CD4-positive, CD25-positive, alpha-beta regulatory T cell (primary cell): ENCODE measurements at places on chromosomes 1 and 21.

DNA sequence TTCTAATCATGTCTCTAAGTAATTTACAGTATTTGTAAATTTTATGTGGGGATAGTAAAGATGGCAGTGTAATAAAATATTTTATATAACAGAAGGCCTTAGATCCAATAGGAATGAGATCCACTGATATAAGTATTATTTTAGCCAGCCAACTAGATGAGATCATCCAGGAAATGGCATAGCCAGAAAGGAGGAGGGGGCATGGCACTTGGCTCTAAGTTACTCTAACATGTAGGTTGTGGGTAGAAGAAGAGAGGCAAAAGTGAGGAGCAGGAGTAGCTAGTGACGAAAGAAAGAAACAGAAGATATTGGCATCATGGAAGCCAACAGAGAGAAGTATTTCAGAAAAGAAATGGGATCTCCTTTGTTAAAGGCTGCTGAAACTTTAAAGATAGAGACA is 426.1 kb downstream of the PTPRC start:
- DNase-seq: no peak

DNA sequence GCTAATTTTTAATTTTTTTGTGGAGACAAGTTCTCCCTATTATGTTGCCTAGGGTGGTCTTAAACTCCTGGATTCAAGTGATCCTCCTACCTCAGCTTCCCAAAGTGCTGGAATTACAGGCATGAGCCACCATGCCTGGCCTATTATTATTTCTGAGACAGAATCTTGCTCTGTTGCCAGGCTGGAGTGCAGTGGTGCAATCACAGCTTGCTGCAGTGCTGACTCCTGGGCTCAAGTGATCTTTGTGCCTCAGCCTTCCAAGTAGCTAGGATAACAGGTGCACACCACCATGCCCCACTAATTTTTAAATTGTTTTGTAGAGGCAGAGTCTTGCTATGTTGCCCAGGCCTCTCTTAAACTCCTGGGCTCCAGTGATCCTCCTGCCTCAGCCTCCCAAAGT is 196.3 kb downstream of the CAMTA1 start:
- DNase-seq: no peak

GRCh38 chr21:30831194-30831765 is 1.7 kb upstream of the KRTAP7-1 start:
- DNase-seq: peak; percentile 53

DNA sequence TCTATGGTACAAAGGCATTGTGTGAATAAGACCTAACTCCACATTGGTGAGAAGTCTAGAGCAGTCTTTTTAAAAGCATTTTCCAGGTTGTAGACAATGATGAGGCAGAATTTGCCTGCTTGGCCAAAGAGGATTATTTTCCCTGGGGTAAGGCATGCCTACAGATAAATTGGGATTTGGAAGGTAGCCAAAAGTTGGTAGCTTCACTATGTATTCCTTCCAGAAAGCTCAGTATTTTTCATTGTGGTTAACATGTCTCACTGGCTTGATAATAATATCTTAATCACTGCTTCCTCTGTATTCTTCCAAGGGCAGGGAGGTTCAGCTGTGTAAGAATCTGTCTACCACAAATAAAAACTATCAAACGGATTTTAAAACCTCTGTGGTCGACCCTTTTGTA is 590.8 kb upstream of the PRMT6 start:
- DNase-seq: no peak

DNA sequence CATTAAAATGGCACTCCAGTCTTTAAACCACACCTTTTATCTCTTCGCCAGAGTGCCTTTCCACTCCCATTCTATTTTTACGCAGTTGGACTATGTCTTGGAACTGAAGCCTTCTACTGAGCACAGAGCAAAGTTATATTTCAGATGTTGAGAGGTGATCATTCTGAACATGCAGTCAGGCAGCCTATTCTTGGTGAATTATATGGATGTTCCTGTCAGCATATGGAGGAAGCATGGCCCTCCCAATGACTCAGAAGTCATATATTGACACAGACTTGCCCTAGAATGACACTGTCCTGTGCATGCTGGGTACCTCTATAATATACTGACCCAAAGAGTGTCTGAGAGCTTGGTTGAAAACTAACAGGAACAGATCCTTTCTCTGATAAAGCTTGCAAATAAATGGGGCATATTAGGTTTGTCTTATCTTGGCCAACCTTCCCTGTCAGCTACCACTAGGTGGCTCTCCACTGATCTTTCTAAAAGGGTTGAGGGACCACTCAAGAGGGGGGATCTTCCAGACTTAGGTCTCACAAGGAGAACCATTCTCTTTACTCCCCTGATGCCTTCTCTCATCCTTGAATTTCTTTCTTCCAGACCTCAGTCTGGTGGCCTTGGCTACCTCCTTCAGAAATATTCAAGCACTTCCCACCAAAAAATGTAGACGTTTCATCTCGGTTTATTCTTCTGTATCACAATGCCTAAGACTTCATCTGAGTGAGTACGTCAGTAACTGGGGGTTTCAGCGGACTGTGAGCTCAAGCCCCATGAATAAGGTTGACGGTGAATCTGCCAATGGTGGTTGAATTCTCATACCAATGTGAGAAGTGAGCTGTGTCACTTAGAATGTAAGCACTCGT is 11.8 kb upstream of the ALG14 start:
- peak; percentile 55 for DNase-seq

DNA sequence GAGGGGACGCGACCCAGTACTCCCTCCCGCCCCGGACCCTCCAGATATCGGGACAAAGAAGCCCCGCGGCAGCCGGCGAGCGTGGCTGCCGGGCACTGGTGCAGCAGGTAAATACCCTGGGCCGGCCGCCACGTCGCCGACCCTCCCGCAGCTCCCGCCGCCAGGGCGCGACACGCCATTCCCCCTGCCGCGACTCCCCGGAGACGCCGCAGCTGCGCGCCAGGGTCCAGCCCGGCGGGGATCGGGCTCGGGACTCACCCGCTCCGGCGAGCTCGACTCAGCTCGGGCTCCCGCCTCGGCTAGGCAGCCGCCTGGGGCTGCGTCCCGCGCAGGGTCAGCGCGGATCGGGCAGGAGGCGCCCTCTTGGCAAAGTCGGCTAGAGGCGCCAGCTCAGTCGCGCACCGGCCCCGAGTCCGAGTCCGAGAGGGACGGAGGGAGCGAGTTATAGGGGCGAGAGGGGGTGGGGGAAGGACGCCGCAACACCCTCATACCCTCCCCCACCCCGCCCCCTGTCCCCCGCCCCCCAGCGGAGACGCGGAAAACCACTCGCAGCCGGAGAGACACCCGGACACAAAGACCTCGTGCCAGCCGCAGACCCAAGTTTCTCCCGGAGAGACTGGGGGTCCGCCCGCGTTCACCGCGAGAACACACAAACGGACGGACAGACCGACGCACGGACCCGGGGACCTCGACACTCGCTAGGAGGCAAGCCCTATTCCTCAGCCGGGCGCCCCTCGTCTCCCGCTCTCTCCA is 985 bp downstream of the SYT6 start:
- no peak for DNase-seq

GRCh38 chr1:113804421-113805255 is 7.6 kb downstream of the RSBN1 start:
- DNase-seq: no peak

DNA sequence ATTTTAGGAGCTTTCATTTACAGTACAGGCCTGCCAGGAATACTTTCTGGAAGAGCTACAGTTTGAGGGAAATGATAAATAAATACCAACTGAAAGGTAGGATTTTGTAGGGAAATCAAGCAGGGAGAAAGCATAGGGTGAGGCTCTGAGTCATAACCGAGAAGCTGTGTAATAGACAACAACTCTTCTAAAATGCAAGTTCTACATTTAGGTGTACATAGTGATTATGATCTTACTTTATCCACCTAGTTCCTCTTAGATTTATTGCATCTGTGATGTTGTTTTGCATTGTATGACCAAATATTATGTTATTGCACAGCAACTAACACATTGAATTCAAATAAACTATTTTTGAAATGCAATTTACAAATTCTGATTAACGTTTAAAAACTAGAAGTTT is 819.3 kb downstream of the PLA2G4A start:
- no peak for DNase-seq

DNA sequence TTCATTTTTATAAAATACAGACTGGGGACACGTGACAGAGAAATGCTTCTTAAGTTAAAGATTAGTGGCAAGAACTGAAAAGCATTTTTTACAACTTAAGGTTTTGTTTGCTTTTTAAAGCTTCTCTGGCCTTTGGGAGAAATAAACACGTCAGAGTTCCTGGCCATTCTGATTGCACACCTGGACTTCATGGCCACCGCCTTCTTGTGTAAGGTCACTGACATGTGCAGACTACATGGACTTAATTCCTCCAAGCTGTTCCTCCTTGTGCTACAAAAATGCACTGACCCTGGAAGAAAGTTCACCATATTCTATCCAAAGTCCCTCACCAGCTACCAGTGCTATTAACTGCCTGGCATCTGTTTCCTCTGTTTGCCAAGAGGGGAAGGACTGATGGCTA is 56.1 kb downstream of the GADD45A start:
- DNase-seq: no peak

- no peak for DNase-seq
Measured at GRCh38 chr1:944341-945325, 14.4 kb downstream of the NOC2L start.

DNA sequence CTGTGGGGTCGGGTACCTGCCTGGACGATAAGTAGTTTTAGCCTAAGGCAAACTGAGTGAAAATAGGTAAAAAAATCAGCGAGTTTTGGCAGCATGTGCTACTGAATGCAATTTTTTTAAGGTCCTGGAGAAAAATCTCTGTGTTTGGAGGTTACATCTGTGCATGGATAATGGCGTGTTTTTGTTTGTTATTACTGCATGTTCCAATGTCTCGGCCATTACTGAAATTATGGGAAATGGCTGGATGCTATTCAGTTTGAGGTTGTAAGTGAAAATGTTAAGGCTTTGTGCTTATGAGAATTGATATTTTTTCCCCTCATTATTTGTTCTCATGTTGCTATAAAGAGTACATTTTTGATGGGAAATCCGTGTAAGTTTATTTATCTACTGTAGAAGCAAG is 441.7 kb downstream of the PRDM2 start:
- DNase-seq: no peak

GRCh38 chr21:28827422-28827821 is 165.3 kb downstream of the LTN1 start:
- DNase-seq: no peak

DNA sequence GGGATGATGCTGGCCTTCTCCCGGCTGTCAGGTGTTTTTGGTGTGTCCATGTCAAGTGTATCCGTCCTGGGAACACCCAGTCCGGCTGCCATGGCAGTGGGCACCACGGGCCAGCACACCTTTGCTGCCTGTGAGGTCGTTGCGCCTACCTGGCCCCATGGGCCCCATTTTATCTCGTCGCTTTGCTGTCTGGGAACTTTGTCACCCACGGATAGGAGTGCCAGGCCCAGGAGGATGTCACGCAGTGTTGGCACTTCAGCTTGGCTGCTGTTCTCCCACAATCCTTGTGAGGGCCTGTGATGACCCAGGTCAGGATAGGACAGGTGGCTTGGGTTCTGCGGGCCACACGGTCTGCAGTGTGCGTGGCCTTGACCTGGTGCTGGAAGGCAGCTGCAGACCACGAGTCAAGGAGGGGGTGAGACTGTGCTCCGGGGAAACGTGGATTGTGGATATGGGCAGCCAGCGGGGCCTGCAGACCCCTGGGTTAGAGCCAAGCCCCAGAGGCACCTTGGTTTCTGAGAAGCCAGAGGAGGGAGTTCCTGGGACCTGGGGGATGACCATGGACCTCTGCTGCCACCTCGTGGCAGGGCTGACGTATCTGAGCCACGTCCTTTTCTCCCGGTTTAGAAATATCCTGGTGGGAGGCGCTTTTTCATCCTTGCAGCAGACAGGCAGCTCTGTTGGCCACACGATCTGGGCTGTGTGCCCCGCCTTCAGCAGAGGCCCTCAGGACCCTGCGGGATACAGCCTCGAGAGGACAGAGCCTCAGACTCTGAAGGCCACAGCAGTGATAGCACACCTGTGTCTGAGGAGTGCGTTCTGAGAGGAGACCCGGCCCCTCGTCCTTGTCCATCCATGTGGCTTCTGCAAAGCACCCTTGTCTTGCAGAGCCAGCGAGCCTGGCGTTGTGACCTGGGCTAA is 161.1 kb upstream of the COL6A1 start:
- peak; percentile 79 for DNase-seq

DNA sequence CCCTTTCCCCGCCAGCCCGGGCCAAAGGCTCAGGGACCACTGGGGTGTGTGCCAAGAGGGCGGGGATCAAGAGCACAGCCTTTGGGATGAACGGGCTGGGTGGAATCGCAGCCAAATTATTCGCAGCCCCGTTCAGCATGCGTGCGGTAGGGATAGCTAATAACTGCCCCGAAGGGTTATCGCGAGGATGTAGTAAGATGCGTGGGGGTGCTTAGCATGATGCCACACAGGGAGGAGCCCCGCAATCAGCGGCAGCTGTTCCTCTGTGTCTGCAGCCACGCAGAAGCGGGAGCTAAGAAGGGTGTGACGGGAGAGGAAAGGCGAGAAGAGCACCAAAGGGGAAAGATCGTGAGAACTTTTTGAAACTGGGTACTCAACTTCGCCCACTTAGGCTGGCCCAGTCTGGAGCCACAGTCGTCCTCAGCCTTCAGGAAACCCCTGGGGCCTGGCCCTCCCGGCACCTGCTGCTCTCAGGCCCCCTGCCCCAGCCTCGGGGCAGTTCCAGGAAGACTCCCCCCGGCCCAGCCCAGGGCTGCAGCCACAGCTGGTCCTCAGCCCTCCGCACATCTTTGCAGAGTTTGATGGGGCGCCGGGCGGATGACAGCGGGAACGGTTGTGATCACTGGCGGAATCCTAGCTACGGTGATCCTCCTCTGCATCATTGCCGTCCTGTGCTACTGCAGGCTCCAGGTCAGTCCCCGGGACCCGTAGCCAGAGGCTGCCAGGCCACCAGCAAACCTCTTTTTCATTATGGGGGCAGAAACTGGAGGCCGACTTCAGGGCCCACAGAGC is 64.9 kb downstream of the TOR1AIP2 start:
- no peak for DNase-seq

DNA sequence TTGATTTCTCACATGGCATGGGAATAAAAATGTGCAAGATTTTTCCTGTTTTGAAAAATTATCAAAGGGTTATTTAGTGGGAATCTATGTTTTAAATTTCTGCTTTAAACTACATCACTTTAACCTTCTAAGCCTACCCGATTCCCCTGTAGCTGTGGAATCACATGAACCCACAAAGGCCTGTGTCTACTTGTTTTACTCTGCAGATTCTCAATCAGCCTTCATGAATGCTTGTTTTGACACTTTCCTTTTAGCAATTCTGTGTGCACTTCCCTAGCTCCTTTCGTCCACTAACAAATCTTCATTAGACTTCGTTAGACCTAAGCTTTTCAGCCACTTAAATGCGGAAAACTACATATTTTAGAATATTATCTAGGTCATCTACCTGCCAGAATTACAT is 56.0 kb upstream of the C1orf21 start:
- no peak for DNase-seq

- no peak for DNase-seq
Measured at GRCh38 chr1:119862276-119862675, 34.0 kb downstream of the ADAM30 start.
